ENCODE measurements at places on chromosomes 5 and 9. TPM values are rescaled to one million over a fixed set of nuclear protein-coding genes. Genes with fewer than 3 reads are reported as not detected.

The IL13 gene
- polyA plus RNA-seq, result not detected

The APC gene
- 15.1 TPM for polyA plus RNA-seq

The SPINK7 gene
- polyA plus RNA-seq, result not detected

The SPINK13 gene
- polyA plus RNA-seq, result not detected

The CATSPER3 gene
- polyA plus RNA-seq, result 0.72 TPM

The TMC1 gene
- polyA plus RNA-seq, result 0.66 TPM

The PCDHGA4 gene
- 2.2 TPM for polyA plus RNA-seq

The IL5 gene
- polyA plus RNA-seq, result not detected

DNA sequence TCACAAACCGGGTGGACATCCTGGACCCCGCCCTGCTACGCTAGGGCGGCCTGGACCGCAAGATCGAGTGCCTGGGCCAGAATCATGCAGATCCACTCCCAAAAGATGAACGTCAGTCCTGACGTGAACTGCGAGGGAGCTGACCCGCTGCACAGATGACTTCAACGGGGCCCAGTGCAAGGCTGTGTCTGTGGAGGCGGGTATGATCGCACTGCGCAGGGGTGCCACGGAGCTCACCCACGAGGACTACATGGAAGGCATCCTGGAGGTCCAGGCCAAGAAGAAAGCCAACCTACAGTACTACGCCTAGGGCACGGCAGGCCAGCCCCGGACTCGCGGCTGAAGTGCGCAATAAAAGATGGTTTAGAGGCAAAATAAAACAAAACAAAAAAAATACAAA is 5.2 kb downstream of the SAXO1 start:
- DNase-seq, result no peak

GRCh38 chr5:36374266-36374862 is 72.7 kb upstream of the RANBP3L start:
- no peak for DNase-seq

- no peak for DNase-seq
These were observed 108.6 kb upstream of the ATP10B start for GRCh38 chr5:160960592-160960991.

DNA sequence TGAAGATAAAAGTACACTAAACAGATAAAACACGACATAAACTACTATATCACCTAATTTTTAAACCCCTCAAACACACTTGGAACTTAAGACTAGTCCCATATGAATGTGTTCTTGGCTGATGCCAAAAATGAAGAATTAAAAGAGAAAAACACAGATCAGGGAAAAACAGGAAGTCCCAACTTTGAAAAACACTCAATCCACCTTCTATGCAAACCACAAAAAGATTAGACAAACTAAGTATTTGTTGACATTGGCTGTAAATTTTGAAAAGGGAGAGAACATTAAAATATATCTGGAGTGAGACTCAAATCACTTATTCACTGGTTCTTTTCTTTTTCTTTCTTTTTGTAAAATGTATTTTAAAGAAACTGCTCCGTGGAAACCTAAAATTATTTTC is 81.4 kb downstream of the ANKH start:
- DNase-seq, result no peak

GRCh38 chr5:143562935-143563334 is 159.4 kb upstream of the NR3C1 start:
- DNase-seq, result no peak

- DNase-seq, result no peak
These were observed 200.8 kb downstream of the CHSY3 start for GRCh38 chr5:130104895-130105688.

DNA sequence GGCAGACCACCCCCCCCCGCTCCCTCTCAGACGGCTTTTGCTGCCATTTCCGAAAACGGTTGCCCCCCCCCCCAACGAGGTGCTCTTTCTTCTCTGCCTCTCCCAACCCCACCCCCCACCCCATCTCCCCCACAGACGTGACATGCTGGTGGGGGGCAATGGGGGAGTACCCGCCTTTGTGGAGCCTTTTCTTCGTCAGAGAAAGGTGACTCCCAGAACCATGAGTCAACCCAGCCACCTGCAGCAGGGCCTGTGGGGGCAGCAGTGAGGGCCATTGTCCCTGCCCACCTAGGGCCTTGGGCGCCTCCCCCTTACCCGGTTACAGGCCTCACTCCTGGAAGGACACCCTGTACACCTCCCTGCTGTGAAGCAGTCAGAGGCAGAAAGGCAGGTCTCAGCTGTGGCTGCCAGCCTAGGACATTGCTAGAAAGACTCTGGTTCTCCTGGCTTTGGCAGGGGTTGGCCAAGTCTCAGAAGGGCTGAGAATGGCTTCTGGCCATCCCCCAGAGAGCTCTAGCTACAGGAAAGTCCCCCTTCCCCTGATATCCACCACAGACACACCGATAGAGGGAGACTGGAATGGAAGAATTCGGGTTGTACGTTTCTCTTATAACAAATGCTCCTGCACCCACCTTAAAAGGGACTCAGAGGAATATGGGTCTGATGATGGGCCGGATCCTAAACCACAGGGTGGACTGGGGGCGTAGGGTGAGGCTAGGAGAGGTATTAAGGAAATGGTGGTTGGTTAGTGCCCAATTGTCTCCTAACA is 2.2 kb downstream of the DNAJB5 start:
- DNase-seq, result no peak

DNA sequence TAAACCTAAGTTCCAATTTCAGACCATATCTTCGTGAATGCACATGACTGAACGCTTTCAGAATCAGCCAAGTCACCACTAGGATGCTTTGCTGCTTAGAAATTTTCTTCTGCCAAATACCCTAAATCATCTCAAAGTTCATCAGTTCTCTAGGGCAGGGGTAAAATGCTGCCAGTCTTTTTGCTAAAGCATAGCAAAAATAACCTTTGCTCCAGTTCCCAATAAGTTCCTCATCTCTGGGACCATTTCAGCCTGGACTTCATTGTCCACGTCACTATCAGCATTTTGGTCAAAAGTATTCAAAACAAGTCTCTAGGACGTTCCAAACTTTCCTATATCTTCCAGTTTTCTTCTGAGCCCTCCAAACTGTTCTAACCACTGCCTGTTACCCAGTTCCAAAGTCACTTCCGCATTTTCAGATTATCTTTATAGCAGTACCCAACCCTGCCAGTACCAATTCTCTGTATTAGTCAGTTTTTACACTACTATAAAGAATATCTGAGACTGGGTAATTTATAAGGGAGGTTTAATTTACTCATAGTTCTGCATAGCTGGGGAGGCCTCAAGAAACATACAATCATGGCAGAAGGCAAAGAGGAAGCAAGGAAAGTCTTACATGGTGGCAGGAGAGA is 74.8 kb downstream of the NR3C1 start:
- DNase-seq, result no peak

GRCh38 chr9:14373336-14373666 is 59.4 kb upstream of the NFIB start:
- DNase-seq, result no peak

GRCh38 chr5:74072646-74073045 is 446.6 kb downstream of the ARHGEF28 start:
- no peak for DNase-seq

GRCh38 chr9:101792475-101792874 is 54.0 kb upstream of the GRIN3A start:
- DNase-seq, result no peak

- DNase-seq, result no peak
These were observed 67.6 kb upstream of the NR5A1 start for GRCh38 chr9:124574534-124575375.

- DNase-seq, result no peak
These were observed 419.5 kb upstream of the TLE4 start for GRCh38 chr9:79152306-79152705.

DNA sequence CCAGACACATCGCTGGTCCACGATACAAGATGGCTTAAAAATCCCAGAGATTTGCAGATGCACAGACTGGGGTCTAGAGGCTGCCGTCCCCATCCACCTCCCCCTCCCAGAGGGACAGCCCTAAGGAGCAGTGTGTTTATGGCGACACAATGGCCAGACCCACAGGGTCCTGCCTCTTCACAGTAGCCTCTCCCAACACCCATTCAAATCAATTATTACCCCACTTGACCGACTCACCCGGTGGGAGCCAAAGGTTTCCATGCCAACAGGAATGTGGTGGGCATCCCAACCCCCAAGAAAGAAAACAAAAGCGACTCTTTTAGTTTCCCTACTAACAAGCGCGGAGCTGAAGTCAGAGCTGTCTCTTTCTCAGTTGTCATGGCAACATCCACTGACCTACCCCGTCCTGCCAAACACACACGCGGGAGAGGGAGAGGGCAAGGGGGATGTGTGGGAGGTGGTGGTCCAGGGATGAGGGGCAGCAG is 209.0 kb downstream of the TTLL11 start:
- peak; percentile 36 for DNase-seq

All from urinary bladder (tissue), 4 donors.